ENCODE measurements at places on chromosomes 3 and 15.

DNA sequence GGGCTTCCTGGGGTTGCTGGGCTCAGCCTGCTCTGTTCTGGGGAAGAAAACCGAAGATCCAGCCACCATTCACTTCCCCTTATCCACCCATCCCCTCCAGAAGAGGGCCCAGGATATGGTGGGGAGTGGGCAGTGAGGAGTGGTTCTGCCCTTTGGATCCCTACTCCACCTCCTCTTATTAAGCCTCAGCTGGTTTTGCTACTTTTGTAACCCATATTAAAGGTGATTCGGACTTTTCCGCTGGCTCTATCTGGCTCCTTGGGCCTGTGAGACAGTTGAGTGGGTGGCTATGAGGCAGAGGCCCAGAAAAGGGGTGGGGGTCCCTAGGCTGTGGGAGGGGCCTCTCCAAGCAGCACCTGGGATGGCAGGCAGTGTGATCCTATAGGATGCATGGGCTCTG is 33.8 kb downstream of the NBEAL2 start:
- DNase-seq = no peak

DNA sequence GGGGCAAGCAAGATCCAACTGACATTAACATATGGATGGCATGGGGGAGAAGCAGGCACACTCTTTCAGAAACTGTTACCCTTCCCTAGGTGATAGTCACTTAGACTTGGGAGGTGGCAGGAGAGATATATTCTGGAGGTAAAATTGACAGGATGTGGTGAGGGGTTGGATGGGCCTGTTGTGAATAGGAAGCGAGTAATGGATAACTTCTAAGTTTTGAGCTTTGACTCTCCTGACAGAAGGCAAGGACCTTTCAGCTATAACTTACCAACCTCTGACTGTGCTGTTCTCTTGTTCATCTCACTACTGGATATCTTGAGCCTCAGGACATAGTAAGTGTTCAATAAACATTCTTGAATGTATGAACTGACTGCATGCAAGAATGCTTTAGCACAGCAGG is 1.9 kb upstream of the PDIA5 start:
- no peak for DNase-seq

- no peak for DNase-seq
These were observed 300.5 kb upstream of the IGF1R start for GRCh38 chr15:98347866-98348265.

- DNase-seq = no peak
These were observed 108.7 kb downstream of the P2RY1 start for GRCh38 chr3:152943645-152944044.

GRCh38 chr15:70627734-70628548 is 135.4 kb downstream of the UACA start:
- DNase-seq = no peak

DNA sequence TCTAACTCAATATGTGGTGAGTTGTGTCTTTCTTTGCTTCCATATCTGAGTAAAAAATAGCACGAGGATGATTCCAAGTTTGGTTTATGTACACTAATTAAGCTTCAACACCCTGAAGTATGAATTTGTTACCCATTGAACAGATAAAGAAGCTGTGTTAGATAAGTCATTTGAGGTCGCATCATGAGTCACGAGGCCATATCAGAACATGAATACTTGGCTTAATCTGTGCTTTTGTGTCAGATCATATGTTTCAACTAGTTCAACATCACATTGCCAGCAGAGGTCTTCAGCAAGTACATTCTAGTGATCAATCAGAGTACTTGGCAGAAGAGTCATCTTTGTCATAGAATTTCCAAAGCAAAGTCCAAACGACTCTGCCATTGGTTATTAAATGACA is 26.3 kb upstream of the MITF start:
- DNase-seq = no peak

- no peak for DNase-seq
These were observed 16.8 kb downstream of the RBSN start for GRCh38 chr3:15081960-15082664.

- no peak for DNase-seq
These were observed 1.0 kb downstream of the MYLK start for GRCh38 chr3:123883111-123883510.

- DNase-seq = no peak
These were observed 55.9 kb upstream of the PHLDB2 start for GRCh38 chr3:111803123-111803593.

DNA sequence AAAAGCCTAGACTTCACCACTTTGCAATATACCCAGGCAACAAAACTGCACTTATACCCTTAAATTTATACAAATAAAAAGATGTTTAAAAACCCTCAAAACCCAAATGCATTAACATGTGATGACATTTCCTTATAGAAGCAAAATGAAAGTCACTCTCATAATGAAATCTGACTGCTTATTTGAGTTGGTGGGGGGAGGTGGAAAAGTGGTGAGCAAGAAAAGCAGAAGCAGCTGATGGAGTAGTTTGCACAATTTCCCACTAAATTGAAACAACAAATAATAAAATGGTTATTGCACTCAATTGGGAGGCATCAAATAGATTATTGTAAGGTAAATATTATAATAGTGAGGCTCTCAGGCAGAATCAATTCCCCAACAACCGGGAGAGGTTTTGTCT is 54.0 kb upstream of the GADL1 start:
- no peak for DNase-seq
